RCC 7860 (cell line): ENCODE measurements at places on chromosomes 12 and 14.
A peak's percentile ranks its signal among the peaks of the same experiment; 100 is the strongest.

DNA sequence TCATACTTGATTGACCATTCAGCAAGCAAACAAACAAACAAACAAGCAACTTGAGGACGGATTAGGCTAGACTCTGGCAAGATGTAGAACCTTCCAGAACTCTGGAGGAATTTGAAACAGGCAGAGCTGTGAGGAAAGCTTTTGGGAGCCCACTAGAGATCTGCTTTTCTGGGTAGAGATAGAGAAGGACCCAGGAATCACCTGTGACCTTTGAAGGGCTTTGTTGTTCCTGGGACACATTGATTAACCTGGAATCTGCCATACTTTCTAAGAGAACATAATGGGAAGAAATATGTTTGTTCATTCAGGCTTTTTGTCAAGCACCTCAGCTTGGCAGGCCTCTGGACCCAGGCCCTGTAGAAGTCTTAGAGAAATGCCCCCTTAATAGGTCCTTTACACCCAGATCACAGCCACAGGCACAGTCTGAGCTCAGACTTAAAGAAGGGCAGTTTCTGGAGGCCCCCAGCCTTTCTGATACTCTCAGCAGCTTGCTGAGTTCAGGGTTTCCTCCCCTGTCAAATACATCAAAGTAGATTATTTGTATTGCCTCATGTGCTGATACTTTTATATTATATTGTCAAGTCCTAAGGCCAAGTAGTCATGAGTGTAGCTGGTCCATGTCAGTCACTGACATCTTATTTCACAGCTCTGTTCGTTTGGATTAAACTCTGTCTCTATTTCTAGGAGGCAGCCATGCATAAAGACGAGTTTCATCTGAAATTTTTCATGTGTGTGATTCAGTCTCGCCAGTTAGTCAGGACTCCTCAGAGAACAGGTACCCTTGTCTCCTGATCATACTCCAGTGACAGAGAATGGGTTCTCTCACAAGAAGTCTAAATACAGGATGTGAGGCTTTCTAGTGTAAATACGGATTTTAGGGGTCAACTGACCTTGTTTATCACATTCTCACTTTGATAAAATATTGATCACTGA, 1.1 kb upstream of the SENP1 start:
- DNase-seq: no peak

- DNase-seq: no peak
Observed at GRCh38 chr12:4148418-4149056, 125.0 kb upstream of the CCND2 start.

DNA sequence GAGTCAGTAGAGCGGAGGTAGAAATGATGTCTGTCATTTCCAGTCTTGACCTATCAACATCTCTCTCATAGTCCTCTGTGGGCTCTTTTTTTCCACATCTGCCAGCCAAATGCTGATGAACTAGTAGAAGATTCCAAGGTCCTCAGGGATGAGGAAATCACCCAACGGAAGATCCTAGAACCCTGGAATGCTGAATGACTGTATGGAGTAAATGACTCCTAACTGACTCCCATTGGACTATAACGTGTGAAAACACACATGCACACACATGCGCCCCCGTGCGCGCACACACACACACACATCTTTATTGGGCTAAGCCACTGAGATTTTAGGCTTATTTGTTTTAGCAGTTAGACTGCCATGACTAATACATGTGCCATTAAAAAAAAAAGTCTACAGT, 159.2 kb downstream of the MYRFL start:
- DNase-seq: no peak

GRCh38 chr12:79420146-79420618, 270.6 kb downstream of the PAWR start:
- DNase-seq: peak; percentile 91

DNA sequence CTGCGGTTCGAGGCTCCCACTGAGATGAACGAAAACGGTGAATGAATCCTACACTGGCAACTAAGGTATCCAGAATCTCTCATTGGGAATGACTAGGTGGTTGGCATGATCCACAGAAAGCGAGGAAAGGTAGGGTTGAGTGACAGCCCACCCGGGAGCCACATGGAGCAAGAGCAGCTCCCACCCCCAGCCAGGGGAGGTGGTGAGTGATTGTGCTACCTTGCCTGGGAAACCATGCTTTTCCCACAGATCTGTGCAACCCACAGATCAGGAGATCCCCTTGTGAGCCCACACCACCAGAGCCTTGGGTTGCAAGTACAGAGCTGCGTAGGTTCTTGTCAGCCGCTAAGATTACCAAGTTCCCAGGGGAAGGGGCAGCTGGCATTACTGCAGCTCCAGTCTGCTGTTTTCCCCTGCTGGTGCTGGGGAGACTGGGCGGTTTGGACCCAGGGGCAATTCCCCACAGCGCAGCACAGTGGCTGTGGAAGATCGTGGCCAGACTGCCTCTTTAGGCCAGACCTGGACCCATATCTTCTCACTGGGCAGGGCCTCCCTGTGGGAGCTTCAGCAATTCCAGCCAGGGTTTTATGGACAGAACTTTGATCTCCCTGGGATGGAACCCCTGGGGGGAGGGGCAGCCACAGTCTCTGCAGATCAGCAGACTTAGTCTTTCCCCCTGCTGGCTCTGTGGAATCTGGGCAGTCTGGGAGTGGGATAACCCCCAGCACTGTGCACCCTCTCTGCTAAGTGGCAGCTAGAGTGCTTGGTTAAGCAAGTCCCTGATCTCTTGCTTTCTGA, 44.6 kb upstream of the PPP4R3A start:
- DNase-seq: no peak
